Suprapubic skin (tissue), 4 donors: ENCODE measurements at places on chromosomes 1 and 21.

DNA sequence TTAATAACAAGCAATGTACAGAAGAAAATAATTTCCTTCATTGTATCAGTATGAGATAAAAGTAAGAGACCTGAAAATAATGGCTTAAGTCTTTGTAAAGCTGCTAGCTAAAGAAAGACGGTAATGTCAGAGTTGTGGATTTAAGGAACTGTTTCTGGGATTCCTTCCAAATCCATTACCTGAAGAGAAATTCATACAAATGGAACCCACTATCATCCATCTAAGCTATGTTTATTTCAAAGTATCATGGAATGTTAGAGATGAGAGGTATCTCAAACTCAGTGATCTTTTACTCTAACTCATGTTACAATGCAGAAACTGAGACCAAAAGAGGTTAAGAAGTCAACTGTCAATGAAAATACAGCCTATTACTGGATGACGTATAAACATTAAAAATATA is 197.7 kb downstream of the DENND1B start:
- DNase-seq = no peak

GRCh38 chr1:207029701-207030521 is 2.6 kb downstream of the C1orf116 start:
- no peak for DNase-seq

DNA sequence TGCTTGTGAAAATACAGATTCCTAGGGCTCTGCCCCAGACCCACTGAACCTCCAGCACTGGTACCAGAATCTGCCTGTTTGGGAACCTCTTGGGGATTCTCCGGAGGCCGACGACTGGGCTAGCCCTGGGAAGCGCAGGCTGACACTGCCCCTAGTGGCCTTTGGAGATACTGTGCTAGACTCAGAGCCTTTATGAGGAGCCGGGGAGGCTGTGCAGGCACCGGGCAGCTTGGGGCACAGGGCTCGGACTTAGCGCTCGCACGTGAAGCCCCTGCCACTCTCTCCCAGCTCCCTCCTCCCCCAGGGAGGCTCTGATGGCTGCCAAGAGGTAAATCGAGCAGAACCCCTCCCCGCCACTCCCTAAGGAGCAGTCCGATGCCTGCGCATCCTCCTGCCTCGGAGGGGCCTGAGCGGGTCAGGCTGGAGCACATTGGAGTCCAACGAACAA is 144.6 kb upstream of the TNR start:
- no peak for DNase-seq

- no peak for DNase-seq
Observed at GRCh38 chr1:44609768-44610526, 64.3 kb downstream of the TMEM53 start.

GRCh38 chr1:210683403-210684047 is 354.8 kb downstream of the HHAT start:
- no peak for DNase-seq

- no peak for DNase-seq
Observed at GRCh38 chr1:18874600-18874999, 15.1 kb upstream of the TAS1R2 start.

GRCh38 chr1:24020470-24020869 is 40.3 kb upstream of the SRSF10 start:
- DNase-seq = no peak

DNA sequence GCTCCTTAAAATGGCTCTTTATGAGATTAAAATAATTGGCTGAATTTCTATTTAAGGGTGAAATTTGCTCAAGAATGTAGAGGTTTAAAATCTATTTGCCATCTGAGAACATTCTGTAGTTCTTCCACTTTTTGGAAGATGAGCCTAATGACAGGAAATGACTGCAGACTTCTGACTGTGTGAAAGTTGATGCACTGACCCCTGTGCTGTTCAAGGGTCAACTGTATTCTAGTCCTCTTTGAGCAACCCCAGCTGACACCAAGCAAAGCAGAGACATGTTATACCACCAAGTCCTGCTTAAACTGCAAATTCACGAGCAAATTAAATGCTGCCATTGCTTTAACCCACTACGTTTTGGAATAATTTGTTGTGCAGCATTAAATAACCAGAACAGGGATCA is 26.6 kb downstream of the DDAH1 start:
- no peak for DNase-seq

DNA sequence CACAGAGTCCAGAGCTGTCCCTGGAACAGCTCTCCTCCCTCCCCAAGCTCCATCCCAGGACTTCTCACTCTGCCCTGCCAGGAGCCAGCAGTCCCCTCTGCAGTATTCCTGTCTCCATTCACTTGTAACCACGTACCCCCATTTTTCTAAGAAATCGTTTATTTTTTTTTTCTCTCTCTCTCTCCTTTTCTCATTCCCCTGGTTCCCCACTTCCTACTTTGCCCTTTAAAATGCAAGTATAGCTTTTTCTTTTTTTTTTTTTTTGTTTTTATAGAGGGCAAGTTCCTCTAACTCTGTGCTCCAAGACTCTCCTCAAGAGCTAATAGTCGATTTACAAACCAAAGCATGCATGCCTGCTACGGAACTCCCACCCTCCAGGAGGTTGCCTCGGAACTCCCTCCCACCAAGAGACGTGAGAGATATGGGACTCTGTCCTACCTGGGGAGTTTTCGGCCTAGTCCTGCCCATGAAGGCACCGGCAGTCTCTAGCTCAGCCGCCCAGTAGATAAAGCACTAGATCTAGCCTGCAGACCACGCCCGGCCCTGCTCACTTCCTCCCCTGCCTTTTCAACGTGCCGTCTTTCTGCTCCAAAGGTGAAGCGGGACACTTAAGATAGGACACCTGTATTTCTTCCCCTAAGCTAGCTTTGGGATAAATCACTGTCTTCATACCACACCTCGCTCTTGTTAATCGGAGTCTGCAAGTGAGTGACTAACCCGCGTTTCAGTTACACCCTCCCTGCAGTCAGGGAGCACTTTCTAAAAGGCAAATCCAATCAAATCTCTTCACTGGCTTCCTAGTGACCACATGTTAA is 27.7 kb downstream of the TNFRSF9 start:
- no peak for DNase-seq

GRCh38 chr1:209414803-209415329 is 168.6 kb upstream of the CAMK1G start:
- no peak for DNase-seq

DNA sequence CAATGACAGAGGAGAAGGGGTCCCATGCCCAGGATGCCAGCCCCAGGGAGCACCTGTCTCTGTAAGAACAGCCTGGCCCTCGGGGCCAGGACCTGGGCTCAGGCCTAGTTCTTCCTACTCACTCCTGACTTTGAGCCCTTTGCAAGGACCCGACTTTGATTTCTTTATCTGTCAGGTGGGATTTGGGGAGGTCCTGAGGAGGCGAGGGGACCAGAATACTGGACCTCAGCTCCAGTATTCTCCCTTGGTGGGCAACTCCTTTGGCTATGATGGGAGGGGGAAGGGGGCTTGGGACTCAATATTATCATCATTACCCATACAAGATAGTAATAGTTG is 18.1 kb downstream of the KCNQ4 start:
- no peak for DNase-seq

DNA sequence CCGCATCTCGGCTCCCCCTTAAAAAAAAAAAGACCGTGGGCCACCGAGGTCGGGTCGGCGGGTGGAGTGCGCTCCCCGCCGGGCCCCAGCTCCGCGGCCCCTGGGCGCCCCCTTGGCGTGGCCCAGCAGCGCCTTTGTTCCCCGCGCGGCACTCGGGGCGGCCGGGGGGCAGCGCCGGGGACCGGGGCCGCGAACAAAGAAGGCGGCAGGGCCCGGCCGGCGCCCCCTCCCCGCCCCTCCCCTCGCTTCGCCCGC is 571 bp downstream of the MARCKSL1 start:
- no peak for DNase-seq

DNA sequence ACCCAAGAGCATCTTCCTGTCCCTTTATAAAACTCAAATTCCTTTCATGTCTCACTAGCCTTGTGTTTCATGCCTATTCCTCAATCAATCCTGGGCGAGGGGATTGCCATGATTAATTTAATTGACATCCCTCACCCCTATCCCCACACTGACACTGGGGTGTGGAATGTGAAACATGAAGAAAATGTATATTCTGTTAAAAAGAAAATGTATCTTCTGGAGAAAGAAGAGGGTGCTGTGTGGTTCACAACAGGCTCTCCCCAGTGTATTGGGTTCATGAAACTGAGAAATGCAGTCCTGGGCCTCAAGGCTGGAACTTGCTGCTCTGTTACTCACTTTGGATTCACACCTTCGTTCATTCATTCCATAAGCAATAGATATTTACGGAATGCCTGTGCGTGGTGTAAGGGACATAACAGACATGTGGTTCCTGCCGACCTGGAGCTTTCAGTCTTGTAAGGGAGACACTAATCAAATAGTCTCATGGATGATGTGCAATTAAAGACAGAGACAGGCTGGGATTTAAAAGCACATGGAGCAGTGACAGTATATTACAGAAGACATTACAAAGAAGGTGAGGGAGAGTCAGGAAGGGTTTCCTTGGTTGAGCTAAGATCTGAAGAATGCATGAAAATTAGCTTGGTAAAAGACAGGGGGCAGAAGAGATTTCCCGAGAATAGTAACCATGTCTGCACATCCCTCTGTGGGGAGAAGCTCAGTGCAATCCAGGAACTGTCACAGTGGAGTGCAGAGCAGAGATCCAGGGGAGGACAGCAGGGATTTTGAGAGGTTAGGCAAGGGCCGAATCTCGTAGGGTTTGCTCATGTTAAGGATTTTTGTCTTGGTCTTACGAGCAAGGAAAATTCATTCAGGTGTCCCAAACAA is 32.1 kb downstream of the SERTAD4 start:
- DNase-seq = no peak

DNA sequence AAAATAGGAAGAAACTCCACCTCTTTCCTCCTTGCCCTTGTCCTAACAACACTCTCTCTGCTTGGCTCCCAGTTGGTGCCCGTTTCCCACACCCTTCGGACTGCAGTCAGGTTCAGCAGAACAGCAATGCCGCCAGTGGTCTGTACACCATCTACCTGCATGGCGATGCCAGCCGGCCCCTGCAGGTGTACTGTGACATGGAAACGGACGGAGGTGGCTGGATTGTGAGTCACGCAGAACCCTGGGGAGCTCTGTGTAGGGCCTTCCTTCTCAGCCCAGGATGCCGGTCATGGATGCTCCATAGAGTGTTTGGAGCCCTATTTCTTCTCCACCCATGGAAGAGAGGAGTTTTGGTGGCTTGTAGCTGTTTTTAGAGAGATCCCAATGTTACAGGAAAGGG is 60.9 kb downstream of the TNN start:
- no peak for DNase-seq

- DNase-seq = no peak
Observed at GRCh38 chr1:41030872-41031616, 9.5 kb upstream of the SLFNL1 start.

DNA sequence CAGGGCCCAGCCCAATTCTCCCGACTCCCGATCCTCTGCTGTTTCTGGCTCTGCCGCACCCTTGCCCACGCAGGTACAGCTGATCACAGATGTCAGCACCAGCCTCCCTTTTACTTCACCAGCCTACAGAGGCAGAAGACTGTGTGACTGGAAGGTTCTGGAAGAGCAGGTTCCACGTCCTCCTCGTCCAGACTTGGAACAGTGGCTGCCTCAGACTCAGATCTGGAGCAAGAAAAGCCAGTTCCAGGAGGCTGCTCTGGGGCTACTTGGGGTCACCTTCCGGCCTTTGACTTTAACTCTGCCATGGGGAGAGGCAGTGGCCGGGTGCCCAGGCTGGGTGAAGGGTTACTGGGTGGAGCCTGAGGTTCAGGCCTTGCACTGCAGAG is 16.1 kb upstream of the KLHDC7A start:
- no peak for DNase-seq

GRCh38 chr1:221672239-221672645 is 69.6 kb downstream of the DUSP10 start:
- no peak for DNase-seq

- no peak for DNase-seq
Observed at GRCh38 chr1:58574816-58575215, 2.2 kb downstream of the TACSTD2 start.

DNA sequence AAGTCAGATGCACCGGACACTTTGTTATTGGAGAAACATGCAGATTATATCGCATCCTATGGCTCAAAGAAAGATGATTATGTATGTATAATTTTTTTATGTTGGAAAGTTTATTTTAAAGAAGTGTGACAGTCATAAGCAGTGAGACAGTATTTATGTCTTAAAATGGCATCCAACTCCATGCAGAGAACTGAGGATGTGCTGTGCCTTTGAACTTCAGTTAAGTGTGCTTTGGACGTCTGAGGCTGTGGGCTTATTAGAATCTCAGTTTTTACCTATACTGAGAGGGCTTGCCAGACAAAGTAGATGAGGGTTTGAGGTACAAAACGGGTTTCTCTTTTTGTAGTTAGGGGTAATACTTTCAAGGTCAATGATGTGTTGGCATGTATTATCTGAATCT is 1.5 kb downstream of the RABGGTB start:
- DNase-seq = no peak

DNA sequence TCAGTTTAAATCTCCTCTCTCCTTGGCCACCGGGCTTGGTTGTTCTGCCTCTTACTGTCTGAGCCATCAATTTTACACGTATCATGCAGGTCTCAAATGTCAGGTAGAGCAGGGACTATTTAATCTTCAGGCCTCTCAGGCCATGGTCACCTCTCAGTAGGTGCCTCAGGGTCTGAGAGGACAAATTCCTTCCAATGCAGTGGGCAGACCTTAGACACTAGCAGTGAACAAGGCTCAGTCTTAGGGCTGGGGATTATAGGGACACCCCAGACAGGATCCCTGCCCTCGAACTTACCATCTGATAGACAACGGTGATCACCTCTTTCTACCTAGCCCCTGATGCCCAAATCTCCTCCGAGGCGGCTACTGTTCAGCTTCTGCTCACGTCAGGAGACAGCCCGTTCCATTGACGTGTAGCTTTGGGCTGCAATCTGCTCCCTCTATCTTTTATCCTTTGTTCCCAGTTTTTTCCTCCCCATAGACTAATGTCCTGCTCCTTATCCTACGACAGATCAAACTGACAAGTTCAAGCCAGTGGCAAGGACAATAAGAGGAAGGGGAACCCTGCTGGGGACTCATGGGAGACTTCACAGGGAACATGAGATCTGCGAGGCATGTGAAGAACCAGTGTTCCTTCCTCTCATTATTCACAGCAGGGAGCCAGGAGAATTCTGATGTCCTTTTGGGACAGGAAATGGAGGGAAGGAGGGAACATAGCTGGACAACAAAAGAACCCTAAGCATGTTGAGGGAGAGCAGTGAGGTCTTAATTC is 1.4 kb upstream of the MYOG start:
- peak; percentile 32 for DNase-seq

- DNase-seq = no peak
Observed at GRCh38 chr1:98468111-98468717, 193.3 kb upstream of the SNX7 start.

GRCh38 chr1:55534565-55535121 is 319.5 kb upstream of the USP24 start:
- no peak for DNase-seq

- DNase-seq = no peak
Observed at GRCh38 chr1:163596541-163597258, 274.9 kb downstream of the NUF2 start.

- no peak for DNase-seq
Observed at GRCh38 chr1:203555076-203555475, 61.1 kb downstream of the OPTC start.

GRCh38 chr1:1598720-1599029 is 1.3 kb downstream of the FNDC10 start:
- no peak for DNase-seq

GRCh38 chr1:204946640-204947039 is 76.0 kb downstream of the NFASC start:
- no peak for DNase-seq
